Heart right ventricle (tissue), 16 donors: ENCODE measurements at places on chromosomes 1 and 21. TPM values are rescaled to one million over a fixed set of nuclear protein-coding genes. Genes with fewer than 3 reads are reported as not detected.

The PADI3 gene
- not detected for total RNA-seq

The SZRD1 gene
- 103 TPM for total RNA-seq

The BTBD19 gene
- 3.9 TPM for total RNA-seq

The PIK3C2B gene
- total RNA-seq: 30.3 TPM

The BRDT gene
- not detected for total RNA-seq

The INAVA gene
- total RNA-seq: not detected

The TMEM269 gene
- total RNA-seq: not detected

The TNFRSF18 gene
- 1.7 TPM for total RNA-seq

The KCNAB2 gene
- 35.3 TPM for total RNA-seq

The PROX1 gene
- total RNA-seq: 119 TPM

The KNCN gene
- not detected for total RNA-seq

The KCNA2 gene
- 0.75 TPM for total RNA-seq

The LHX8 gene
- total RNA-seq: not detected

The GJA9 gene
- total RNA-seq: not detected

The NBPF8 gene
- 2.6 TPM for total RNA-seq

The VPS26C gene
- 49.2 TPM for total RNA-seq

The AIM2 gene
- total RNA-seq: 1.8 TPM

The SH3BGR gene
- total RNA-seq: 205 TPM

The SPATA6 gene
- total RNA-seq: 13.6 TPM

The PGLYRP4 gene
- not detected for total RNA-seq

The OLFML2B gene
- total RNA-seq: 0.73 TPM

The ANKRD45 gene
- not detected for total RNA-seq

The COL8A2 gene
- 0.75 TPM for total RNA-seq
